ENCODE measurements at places on chromosomes 3 and 15.

DNA sequence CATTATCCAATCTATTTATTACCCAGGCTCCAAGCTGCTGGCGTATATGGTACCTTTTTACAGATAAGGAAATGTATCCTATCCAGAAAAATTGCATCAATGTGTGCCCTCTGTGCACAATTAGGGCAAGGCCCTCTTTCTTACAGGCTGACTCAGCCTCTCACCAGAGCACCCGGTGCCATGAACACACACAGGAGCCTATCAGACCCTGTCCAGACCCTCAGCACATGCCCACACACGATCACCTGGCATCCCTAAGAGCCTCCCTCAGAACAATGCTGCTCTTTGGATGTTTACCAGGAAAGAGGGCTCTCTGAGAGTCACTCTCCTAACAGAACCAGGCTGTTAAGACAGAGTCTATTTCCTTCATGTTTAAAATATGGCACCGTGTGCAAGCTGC is 460.0 kb upstream of the TBL1XR1 start:
- H3K4me1 ChIP-seq, result no peaks in the 10 kb centered on the region
- no peaks in the 10 kb centered on the region for H3K36me3 ChIP-seq
- DNase-seq, result no peak
- H3K27me3 ChIP-seq, result no peaks in the 10 kb centered on the region
- H3K27ac ChIP-seq, result no peak overlapping the region

GRCh38 chr3:73787620-73788019 is 162.9 kb upstream of the PDZRN3 start:
- H3K27ac ChIP-seq, result no peak overlapping the region
- H3K4me1 ChIP-seq, result no peaks in the 10 kb centered on the region
- DNase-seq, result no peak
- no peaks in the 10 kb centered on the region for H3K36me3 ChIP-seq
- H3K27me3 ChIP-seq, result no peaks in the 10 kb centered on the region

DNA sequence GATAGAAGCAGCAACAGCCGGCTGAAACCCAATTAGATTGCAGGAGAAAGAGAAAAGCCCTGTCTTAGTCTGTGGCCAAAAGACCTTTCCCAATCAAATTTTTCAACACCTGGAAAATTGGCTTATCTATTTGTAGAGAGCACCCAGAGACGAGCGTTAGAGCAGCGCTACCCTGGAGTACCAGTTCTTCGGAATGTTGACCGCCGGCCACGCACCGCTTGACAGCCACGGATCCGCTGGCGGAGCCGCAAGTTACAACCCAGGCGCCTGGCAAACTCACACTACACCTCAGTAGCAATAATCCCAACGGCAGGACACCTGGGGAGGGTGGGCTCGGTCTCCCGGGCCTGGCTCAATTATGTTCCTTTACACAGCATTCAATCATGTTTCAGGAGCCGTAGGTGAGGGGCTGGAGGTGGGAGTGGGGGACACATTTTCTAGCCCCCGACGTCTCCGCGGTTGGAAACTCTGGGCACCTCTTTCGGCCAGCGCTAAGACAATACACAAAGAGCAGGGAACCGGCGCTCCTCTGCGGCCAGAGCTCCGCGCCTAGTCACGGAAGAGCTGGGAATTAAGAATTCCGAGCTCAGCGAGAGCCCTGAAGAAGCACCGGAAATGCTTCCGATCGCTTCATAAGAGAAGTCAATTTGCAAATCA is 1.2 kb downstream of the MB21D2 start:
- peaks cover 28% of the 10 kb centered on the region for H3K36me3 ChIP-seq
- peak overlapping the region; percentile 65 for H3K27ac ChIP-seq
- H3K27me3 ChIP-seq, result no peaks in the 10 kb centered on the region
- peak; percentile 61 for DNase-seq

DNA sequence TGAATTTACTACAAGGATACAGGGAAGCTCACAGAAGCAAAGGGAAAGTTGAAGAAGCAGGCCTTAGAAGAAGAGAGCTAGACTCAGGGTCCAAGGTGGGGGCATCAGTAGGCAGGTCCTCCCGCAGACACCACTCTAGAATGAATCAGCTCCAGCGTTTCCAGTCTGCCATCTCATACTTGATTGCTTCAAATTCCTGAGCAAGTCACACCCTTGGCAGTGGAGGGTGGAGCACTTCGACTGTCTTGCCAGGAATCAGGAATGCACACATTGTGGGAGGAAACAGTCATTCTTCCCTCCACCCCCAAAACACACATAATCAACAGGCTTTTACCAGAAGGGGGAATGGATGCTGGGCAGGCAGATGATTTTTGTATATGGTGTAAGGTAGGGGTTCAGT is 78.5 kb downstream of the CHCHD6 start:
- H3K4me1 ChIP-seq, result peaks cover 48% of the 10 kb centered on the region
- peak overlapping the region; percentile 65 for H3K27ac ChIP-seq
- no peaks in the 10 kb centered on the region for H3K27me3 ChIP-seq
- H3K36me3 ChIP-seq, result no peaks in the 10 kb centered on the region
- DNase-seq, result peak; percentile 82
- H3K4me3 ChIP-seq, result peak overlapping the region; percentile 38

GRCh38 chr3:189276444-189277219 is 104.9 kb downstream of the TPRG1 start:
- no peak for DNase-seq
- no peak overlapping the region for H3K4me3 ChIP-seq
- no peaks in the 10 kb centered on the region for H3K36me3 ChIP-seq
- H3K27ac ChIP-seq, result no peak overlapping the region

GRCh38 chr15:56732886-56733135 is 498 bp downstream of the ZNF280D start:
- H3K27me3 ChIP-seq, result no peaks in the 10 kb centered on the region
- H3K36me3 ChIP-seq, result peaks cover 31% of the 10 kb centered on the region
- H3K4me3 ChIP-seq, result peak overlapping the region; percentile 93
- H3K27ac ChIP-seq, result peak overlapping the region; percentile 94
- peaks cover 9% of the 10 kb centered on the region for H3K4me1 ChIP-seq
